ENCODE measurements at places on chromosomes 16 and 17.

GRCh38 chr17:70183508-70183907 is 14.2 kb downstream of the KCNJ2 start:
- DNase-seq = no peak

DNA sequence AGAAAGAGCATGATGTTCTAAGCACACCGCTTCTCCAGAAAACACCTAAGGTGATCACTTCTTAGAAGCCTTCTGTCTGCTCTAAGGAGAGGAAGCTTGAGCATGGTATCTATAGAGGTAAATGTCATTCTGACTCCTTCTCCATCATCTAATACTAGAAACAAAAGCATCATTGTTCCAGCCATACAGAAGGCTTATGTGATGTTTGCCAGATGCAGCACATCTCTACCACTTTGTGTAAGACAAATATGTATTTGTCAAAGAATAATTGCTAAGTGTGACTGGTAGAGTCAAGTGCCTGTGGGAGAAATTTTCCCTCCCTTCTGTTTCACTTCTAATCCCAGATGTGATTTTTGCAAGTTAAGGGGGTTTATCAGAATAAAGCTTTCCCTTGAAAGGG is 217.1 kb downstream of the HS3ST3A1 start:
- no peak for DNase-seq

DNA sequence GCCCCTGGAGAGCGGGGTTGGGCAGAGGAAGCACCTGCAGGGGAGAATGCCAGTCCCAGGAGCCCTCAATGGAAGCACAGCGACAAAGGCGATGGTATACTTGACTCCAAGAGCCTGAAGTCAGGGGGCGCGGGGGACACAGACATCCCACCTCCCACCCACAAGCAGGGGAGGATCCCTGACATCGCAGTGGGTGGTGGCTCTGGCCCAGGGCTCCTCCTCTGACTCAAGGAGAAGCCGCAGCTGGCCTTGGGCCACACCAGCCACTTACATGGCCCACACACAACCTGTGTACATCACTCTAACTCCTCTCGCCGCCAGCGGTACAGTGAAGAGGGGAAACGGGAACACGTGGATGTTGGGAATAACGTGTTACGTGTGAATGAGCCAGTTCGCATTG is 44.3 kb downstream of the FZD2 start:
- no peak for DNase-seq

DNA sequence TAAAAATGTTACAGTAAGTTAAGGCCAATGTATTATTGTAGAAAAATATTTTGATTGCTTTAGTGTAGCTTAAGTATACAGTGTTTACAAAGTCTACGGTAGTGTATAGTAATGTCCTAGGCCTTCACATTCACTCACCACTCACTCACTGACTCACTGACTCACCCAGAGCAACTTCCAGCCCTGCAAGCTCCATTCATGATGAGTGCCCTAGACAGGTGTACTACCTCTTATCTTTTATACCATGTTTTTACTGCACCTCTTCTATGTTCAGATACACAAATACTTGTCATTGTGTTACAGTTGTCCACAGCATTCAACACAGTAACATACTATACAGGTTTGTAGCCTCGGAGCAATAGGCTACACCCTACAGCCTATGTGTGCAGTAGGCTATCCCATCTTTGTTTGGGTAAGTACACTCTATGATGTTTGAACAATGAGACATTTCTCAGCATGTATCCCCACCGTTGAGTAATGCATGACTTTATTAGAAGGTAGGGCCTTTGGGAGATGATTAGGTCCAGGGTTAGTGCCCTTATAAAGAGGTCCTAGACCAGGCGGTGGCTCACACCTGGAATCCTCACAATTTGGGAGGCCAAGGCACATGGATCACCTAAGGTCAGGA is 117.8 kb downstream of the SLC39A11 start:
- no peak for DNase-seq

DNA sequence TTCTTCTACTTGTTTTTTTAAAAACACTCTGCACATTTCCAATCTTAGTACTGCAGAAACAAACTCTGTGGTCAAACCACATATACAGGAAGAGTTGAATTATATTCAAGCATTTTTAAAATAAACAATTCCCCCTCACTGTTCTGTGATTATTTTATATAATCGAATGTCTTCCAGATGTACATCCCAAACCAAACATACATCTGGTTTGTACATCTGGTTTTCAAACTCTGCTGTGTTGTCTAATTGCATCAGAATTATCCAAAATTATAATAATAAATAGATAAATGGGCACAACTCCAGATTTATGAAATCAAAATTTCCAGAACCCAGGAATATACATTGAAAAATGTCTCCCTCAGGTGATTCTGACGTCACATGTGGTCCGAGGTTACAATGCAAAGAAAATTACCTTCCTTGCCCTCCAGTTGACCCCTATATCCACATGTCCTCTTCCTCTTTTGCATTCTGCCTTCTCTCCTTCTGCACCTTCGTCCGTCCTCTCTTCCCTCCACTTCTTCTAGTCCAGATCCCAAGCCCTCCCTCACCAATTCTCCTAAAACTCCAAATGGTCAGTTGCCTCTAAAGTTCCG is 13.3 kb upstream of the CCDC144A start:
- no peak for DNase-seq

- peak; percentile 50 for DNase-seq
Measured at GRCh38 chr16:56869513-56870275, 4.7 kb downstream of the SLC12A3 start.

DNA sequence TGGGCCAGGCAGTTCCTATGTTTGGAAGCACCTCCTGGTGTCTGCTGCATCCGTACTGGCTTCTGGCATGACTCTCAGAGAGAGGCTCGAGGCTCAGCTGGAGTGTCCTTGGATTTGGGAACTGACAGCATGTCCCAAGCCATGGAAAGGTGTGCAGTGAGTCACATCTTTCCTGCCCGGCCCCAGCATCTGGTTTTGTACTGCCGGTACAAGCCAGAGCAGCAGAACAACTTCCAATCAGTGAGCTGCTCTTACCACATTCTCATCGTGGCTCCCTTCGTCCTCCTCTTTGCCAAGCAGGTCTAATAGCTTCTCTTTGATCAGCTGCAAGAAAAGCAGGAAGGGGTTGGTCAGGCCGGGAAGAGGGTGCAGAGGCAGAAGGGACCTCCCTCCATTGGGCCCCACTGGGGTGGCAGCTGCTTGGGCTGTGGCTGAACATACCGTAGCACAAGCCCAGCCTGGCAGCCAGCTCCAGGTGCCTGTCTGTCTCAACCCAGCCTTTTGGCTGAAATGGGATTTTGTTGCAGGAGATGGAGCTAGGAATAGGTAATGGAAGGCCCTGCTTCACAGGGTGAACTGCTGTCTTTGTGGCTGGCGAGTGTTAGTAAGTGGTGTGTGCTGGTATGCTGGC is 24.2 kb downstream of the SPACA3 start:
- DNase-seq = no peak

DNA sequence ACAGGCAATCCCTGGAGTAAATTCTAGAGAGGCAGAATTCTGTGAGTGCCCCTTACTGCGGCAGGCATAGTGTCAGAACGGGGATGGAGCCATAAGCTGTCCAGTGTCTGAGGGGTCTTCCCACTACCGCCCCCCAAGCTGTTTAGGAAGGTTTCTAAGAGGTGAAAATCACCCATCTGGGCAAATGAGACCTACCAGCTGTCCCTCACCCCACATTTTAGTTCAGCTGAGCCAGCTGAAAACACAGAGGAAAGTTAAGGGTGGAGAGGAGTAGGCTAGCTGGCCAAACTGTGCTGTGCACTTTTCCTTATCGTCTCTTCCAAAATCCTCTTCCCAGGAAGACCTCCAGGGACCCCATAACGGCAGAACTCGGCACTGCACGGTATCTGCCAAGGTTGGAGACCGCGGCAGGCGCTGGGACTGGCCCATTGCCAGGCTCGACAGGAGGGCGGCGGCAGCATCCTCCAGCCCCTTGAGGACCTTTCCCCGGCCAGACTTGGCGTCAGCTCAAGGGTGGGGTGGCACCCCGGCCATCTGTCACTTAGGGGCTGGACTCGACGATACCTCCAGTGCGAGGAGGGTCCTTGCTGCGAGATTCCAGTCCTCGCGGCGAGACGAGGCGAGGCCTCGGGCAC is 955 bp downstream of the ACLY start:
- no peak for DNase-seq

GRCh38 chr16:22665048-22665797 is 148.7 kb upstream of the HS3ST2 start:
- DNase-seq = no peak

GRCh38 chr16:74731853-74732477 is 31.3 kb upstream of the MLKL start:
- no peak for DNase-seq

DNA sequence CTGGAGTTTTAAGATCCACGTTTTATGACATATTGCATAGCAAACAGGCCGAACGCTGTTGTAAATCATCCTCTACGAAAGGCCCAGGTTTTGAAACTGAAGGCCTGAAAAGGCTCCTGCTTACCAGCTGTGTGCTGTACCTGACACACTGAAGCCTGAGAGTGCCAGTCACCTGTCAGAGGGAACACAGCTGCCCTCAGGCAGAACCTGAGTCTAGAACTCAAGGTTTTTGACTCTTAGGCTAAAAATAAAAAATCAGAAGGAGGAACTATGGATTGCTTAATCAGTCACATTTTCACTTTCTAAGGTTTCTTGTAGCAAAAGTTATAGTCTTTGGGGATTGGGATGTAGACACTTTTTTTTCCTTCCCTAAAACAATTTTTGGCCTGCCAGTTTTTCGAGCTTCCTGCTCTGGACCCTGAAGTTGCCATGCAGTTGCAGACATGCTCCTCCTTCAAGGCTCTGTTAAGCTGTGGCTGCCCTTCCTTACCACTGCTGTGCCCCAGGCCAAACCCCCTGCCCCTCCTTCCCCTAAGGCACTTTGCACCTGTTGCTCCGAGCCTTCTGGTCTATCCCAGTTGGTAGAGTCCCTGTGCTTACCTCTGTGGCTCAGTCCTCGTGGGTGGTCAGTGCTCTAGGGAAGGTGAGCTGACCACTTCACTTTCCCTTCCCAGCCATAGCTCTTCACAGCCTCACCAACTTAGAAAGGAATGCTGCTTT is 56.6 kb downstream of the TENT4B start:
- no peak for DNase-seq

DNA sequence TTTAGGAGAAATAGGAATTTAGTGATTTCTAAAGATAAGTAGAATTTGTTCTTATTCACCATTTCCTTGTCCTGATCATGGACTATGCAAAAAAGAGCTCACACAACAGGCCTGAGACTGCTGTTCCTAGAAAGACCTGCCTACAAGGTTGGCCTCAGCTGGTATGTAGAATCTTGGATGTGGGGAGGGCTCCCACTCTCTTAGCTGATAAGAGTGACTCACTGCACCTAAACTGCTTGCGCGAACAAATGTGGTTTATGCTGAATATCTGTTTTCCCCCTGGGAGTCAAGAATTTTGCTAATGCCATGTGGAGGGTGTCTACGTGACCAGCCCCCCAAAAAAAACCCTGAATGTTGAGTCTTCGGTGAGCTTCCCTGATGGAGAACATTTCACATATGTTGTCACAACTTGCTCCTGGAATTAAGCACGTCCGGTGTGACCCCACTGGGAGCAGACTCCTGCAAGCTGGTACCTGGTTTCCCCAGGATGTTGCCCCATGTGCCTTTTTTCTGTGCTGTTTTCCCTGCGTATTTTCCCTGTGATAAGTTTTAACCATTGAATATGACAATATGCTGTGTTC is 68.8 kb upstream of the HSBP1 start:
- DNase-seq = no peak

DNA sequence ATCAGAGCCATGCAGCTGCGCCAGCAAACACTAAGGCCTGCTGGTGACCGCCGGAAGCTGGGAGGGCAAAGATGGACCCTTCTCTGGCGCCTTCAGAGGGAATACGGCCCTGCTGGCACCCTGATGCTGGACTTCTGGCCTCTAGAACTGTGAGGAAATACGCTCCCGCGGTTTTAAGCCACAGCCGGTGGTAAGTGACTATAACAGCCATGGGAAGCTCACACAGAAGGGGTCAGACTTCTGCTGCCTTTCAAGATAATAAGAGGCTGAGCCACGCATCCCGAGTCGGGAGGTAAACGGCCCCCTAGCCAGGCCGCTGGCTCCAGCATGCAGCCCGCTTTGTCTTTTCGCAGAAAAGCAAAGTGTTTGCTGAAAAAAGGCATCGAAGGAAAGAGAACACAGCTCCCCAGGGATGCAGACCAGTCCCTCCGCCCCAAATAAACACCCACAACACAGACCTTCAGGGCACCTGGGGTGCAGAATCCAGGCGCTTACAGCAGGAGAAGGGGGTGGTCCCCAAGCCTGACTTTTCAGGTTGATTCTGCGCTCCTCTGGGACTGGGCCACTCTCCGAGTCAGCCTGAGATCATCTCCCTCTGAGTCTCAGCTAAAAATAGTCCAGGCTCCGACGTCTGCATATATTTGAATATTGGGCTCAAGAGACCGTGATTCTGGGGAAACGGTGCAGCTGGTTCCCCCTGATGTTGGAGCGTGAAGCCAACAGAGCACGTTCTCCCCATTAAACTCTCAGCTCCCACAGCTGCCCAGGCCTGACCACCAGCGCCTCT is 89.7 kb downstream of the MGAT5B start:
- no peak for DNase-seq

- peak; percentile 40 for DNase-seq
Measured at GRCh38 chr17:63966646-63967264, 6.0 kb downstream of the SCN4A start.

DNA sequence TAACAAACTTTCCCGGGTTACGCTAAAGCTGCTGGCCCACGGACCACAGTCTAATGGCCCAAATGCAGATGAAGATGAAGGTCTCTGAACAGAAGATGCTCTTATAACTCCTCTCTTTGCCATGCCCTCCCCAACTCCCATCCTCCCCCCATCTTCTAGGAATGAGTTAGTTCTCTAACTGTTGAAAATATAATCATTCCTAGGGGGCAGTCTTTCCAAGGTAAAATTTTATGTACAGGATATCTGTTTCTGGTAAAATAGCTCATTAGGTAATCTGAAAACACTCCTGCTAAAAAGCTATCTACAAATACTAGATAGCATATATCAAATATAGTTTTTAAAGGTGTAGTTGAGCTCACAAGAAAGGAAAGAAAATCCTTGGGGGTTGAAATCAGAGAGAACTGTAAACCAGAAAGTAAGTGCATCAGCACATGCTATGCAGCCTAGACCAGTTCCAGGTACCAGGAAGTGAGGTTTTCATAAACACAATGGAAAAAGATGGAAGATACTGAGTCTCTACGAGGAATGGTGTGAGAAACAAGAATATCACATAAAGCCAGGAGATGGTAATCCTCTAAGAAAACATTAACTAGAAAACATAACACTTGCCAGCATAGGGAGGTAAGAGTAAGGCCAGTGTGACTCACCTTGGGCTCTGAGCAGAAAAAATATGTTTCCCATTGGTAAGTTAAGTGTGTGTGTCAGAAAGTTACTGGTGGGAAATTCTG is 38.1 kb downstream of the CMC2 start:
- DNase-seq = no peak

- DNase-seq = no peak
Measured at GRCh38 chr17:48910370-48910769, 2.2 kb downstream of the UBE2Z start.
